Inflammatory macrophage (primary cell): ENCODE measurements at places on chromosomes 12 and 14.

DNA sequence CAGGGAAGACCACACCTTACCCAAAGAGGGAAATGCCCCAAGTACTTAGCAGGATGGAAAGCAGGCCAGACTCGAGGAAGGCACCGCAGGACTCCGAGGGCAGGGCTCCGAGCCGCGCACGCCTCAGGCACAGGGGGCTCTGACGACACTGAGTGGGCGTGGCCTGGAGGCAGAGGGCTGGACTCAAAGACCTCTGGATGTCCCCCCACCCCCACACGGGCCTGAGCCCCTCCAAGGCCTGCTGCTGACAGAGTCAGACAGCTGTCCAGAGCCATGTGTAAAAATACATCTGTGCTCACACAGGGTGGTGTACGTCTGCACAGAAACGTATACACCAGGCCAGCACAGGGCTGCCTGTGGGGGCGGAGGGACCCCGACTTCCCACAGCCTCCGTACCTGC lies 1.4 kb downstream of the AKT1 start:
- peak; percentile 29 for DNase-seq

DNA sequence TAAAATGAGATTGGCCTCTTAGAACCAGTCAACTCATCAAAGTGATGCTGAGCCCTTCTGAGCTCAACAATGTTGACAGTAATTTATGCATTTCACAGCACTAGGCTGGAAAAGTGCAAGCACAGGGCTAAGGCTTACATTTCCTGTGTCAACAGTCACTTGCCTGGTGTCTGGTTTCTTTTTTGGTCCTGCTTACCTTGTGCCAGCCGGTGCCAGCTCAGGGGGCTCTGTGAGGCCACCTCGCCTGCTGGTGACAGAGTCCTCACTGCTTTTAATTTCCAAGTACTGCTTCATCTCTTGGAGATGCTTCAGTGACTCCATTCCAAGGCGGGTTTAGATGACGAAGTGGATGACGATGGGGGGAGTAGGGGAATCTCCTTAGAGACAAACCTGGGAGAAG lies 53.1 kb upstream of the KCNA1 start:
- no peak for DNase-seq

DNA sequence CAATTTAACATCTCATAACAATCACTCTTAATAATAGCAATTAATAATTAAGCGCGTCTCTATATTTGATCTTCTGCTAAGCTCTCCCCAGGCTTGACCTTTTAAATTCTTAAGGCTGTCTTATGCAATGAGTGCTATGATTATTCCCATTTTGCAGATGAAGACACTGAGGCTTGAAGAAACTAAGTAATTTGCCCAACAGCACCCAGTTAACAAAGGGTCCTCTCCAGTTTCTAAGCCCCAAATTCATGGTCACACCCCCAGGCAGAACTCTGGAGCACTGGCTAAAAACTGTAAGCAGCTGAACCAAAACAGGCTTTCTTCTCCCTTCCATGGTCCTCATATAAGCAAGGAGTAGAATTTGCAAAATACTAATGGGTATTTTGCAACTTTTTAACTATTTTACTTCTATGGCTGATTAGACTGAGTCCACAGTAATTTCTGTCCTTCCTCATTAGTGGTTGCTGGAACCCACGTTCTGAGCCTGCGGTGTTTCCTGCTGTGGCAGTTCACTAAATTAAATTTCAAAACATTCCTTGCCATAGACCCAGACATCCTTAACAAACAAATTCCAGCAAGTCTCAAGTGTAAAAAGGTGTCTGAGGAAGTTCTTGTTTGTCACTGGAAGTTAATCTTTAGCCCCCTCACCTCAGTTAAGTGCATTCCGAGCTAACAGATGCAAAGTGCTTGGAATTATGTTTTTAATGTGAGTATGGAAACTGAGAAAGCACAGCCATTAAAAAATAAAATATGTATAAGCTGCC lies 76.5 kb downstream of the TMEM132D start:
- no peak for DNase-seq

DNA sequence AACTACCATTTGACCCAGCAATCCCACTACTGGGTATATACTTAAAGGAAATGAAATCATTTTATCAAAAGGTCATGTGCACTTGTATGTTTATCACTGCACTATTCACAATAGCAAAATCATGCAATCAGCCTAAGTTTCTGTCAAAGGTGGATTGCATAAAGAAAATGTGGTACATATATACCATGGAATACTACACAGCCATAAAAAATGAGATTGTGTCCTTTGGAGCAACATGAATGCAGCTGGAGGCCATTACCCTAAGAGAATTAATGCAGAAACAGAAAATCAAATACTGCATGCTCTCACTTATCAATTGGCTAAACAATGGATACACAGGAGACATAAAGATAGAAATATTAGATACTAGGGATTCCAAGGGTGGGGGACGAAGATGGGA lies 27.4 kb downstream of the MED6 start:
- DNase-seq = no peak

- DNase-seq = no peak
Observed at GRCh38 chr12:95908573-95908972, 33.8 kb downstream of the CCDC38 start.

- no peak for DNase-seq
Observed at GRCh38 chr12:47385653-47386052, 305.9 kb upstream of the AMIGO2 start.

- DNase-seq = peak; percentile 42
Observed at GRCh38 chr12:89663577-89664357, 44.9 kb downstream of the ATP2B1 start.

- no peak for DNase-seq
Observed at GRCh38 chr12:74382983-74383382, 154.7 kb upstream of the ATXN7L3B start.

- DNase-seq = no peak
Observed at GRCh38 chr14:57897144-57897748, 31.4 kb upstream of the SLC35F4 start.

DNA sequence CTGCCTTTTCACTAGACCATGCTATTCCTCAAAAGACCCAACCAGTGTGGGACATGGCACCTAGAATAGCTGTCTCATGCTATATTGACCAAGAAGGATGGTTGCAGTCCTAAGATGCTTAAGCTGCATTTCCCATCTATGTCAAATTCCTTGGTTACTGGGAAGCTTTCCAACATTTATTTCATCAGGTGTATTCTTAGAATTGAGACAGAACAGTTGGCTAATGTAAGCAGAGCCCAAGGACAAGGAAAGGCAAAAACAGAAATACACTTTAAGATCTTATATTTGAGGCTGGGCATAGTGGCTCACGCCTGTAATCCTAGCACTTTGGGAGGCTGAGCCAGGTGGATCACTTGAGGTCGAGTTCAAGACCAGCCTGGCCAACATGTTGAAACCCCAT lies 24.7 kb downstream of the ARG2 start:
- no peak for DNase-seq

GRCh38 chr14:75835737-75836136 lies 146.1 kb downstream of the TGFB3 start:
- DNase-seq = no peak

DNA sequence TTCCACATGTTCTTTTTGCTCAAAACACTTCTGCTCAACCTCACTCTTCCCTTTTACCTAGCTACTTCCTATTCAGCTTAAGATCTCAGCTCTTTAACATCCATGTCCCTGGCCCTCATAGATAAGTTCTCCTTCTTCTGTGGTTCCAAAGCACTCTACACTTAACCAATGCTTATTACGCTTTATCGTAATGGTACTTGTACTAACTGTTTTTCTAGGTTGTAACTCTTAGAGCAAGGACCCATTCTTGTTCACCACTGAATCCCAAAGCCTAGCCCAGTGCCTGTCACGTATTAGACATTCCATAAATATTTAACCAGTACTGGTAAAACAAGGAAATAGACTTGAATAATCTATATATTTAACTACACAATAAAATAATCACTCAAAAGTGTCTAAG lies 5.3 kb downstream of the SLC41A2 start:
- no peak for DNase-seq

- no peak for DNase-seq
Observed at GRCh38 chr12:13326076-13326475, 129.6 kb downstream of the EMP1 start.

- no peak for DNase-seq
Observed at GRCh38 chr14:56210571-56210970, 92.4 kb downstream of the PELI2 start.

DNA sequence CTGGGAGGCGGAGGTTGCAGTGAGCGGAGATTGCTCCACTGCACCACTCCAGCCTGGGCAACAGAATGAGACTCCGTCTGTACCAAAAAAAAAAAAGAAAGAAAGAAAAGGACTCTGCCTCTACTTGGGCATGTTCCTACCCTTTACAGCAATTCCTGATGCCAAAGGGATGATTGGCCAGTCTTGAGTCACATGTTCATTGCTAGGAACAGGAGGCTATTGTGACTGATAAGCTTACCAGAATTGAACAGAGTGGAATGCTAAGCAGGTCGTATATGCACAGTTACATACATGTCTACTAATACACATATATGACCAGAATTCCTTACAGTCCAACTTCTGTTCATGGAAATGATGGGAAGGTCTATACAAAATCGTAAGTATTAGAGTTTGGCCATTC lies 34.3 kb downstream of the KLHDC1 start:
- DNase-seq = no peak

- no peak for DNase-seq
Observed at GRCh38 chr12:15928870-15929571, 17.9 kb downstream of the DERA start.

- no peak for DNase-seq
Observed at GRCh38 chr14:43087666-43088065, 1419.4 kb downstream of the FSCB start.
